ENCODE measurements at places on chromosomes 13 and 19.

DNA sequence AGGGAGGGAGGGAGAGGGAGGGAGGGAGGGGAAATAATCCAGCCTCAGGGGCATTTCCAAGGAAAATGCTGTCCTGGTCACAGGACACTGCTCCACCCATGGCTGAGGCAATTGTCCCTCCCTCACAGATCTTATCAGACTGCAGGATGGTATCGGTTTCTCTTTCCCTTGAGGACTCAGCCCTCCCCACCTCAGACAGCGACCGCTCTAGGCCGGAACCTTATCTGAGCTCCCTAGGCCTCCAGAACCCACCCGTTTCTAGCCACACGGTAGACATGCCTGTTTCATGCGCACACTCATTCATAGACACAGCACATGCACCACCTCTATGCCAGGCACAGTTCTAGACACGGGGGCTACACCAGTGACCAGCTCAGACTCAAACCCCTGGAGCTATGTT lies 10.0 kb upstream of the IZUMO2 start:
- no peak for DNase-seq

DNA sequence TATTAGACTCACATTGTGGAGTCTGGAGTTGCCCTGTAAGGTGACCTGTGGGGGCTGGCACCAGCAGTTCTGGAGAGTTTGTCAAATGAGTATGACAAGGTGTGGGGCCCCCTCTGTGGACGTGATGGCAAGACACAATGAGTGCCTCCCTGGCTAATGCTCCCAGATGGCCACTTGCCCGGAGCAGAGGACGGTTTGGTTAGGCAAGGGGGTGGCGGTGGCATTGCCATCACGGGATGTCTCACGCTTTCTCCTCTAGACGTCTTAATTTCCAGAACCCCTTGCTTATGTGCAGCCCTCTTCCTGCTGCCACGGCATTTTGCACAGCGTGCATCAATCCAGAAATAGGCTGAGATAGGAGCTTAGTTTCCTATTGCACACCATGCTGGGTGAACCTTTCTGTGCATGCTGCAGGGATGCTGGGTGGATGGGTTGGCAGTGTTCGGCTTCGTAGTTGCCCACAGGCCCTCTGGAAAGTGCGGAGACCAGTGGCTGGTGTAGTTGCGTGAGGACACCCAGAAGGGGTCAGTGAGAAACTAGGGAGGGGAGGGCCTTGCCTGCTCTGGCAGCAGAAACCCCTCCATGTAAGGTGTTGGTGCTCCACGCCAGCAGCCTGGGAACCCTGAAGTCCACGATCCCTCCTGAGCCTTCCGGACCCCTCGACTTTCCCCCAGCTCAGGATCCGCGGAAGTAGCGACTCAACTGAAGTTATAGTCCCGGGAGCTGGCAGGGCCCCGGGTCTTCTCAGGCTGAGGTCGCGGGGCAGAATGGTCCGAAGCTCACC lies 18.1 kb upstream of the LRP3 start:
- no peak for DNase-seq

DNA sequence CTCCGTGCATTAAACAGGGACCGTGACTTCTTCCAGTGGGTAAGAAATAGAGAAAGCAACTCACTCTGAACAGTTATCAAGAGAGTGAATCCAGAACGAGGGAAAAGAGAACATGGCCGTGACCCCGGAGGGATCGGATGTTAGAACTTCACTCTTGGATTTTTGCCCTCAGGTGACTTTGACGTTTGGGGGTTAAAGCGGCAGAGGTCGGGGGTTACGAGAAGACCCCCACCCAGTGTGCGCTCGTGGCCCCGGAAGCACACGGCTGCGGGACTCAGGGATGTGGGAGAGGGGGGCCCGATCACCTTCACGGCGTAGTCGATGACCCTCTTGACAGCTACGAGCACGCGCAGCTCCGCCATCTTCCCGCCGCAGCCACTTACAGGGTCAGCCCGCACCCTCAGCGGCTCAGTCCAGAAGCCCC lies at the start of gene ETFB:
Gene ETFB (minus strand): TSS at position 424 of the 424 bp plus-strand sequence. CDS start 62 bp downstream, at position 362.
- no peak for DNase-seq

GRCh38 chr13:23531446-23531845 lies 38.8 kb upstream of the TNFRSF19 start:
- DNase-seq = no peak

- no peak for DNase-seq
Observed at GRCh38 chr13:102401265-102401664, 583 bp downstream of the FGF14 start.

- DNase-seq = no peak
Observed at GRCh38 chr13:33640832-33641231, 177.1 kb upstream of the RFC3 start.

- peak; percentile 49 for DNase-seq
Observed at GRCh38 chr19:30666301-30666803, 294.2 kb downstream of the ZNF536 start.

DNA sequence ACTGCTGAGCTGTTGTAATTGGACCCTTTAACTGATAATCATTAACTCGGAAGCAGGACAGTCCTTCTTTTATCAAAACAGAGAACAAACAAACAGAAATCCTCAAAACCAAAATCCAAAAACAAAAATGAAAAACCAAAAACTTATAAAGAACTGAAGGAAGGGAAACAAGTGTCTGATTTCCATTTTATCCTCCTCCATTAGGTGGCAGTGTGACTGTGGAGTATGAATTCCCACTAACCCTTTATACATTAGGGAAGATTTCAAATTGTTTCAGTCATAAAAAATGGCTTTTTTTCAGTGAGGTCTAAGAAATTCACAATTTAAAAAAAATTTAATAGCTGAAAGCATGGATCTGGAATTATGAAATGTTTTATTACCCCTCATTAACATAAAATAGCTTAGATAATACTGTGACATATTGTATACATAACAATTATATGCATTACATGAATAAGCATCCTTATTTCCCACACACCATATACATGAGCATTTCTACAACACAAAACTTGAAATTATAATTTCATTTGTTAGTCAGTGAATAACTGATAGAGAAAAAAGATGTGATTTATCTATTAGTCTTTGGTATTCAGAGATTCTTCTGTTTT lies 1074.3 kb upstream of the PCDH9 start:
- no peak for DNase-seq

- no peak for DNase-seq
Observed at GRCh38 chr19:28444362-28444761, 768.6 kb downstream of the UQCRFS1 start.

DNA sequence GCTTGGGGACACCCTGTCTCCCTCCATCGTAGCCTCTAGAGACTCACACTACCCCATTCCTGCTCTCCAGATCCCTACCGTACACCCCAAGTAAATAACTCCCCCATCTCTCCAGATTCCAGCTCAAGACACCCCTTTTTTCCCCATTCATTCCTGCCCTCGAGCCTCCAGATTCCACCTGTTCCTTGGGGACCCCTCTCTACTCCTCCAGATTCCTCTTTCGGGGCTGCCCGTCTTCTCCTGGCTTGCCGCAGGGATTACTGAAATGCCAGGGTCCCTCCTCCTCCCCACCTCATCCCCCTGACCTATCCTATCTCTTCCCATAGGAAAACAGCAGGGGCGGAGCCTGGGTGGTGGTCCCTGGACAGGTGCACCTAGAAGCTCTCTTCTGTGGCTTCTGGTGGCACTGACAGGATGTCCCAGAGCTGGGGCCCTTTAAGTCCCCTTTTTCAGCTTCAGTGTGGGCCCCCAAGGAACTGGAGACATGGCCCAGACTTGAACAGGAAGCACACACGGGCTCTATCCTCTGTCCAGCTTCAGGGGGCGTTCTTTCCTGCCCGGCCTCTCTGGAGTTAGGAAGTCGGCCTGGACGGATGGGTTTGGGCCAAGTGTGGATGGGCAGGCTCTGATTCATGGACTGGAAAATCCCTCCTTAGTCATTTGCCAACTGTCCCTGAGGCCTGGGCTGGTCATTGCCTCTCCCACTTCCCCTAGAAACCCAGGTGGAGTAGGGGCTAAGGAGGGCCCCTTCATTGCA lies 1.2 kb downstream of the ZSWIM4 start:
- DNase-seq = peak; percentile 90

DNA sequence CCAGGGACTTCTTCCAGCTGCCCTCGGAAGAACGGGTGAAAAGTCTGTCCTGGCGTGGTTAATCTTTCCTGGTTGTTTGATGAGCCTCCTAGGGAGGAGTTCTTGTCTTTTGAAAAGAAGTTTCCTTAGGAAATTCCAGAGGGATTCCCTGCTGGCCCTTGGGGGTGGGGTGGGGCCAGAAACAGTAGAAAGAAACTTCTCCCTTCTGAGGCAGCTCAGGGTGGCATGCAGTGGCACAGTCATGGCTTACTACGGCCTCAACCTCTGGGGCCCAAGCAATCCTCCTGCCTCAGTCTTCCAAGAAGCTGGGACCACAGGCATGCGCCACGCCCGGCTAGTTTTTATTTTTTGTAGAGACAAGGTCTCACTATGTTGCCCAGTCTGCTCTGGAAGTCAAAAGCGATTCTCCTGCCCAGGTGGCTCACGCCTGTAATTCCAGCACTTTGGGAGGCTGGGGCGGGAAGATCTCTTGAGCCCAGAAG lies 1.5 kb downstream of the ZNF101 start:
- no peak for DNase-seq

DNA sequence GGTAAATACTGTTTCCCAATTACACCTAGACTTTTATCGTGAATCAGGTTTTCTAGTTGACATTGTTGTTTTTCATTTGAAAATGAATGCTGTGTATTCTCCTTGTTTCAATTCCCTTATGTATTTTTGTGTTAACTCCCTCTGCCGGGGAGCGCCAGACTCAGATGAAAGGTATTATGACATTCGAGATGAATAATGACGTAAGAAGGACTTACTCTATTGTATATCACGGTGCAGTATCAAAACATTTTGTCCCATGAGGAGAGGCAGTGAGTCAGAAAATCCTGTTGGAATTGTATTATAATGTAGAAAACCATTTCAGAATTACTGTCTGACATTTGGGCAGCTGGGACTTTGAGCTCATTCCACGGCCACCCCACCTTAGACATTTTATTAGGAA lies 61.6 kb downstream of the LRCH1 start:
- DNase-seq = no peak

- peak; percentile 80 for DNase-seq
Observed at GRCh38 chr13:41060724-41061074, 610 bp upstream of the WBP4 start.

DNA sequence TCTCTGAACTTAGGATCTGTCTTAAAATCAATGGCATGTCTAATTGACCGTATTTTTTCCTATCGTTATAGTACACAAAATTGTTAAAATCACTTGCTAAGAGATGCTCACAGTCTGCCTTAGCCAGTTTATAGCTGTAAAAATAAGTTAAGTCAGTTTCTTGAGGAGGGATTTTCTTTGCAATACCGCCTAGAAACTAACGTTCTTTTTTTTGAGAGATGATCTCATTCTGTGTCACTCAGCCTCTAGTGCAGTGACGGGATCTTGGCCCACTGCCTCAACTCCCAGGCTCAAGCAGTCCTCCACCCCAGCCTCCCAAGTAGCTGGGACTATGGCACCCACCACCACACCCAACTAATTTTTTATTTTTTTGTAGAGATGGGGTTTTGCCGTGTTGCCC lies 4.4 kb downstream of the CKAP2 start:
- DNase-seq = no peak

DNA sequence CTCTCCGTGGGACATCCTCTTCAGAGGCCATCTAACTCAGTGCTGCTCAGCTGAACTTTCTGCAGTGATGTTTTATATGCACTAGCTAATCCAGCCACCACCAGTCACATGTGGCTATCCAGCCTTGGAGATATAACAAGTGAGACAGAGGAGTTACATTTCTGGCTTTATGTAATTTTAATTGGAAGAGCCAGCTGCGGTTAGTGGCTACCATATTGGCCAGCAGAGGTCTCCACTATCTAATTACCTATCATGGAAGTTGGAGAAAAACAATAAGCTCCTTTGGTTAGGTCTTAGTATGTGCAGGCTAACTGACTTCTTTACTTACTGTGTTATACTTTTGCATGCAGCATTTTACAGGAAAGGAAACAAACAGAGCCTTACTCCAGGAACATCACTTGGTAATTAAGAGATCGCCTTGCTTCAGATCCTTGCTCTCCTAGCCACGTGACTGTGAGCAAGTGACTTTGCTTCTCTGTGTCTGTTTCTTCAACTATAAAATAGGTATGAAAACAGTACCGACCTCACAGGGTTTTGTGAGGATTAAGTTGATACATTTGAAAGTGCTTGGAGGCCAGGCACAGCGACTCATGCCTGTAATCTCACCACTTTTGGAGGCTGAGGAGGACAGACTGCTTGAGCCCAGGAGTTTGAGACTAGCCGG lies 1.6 kb upstream of the KLK10 start:
- no peak for DNase-seq

DNA sequence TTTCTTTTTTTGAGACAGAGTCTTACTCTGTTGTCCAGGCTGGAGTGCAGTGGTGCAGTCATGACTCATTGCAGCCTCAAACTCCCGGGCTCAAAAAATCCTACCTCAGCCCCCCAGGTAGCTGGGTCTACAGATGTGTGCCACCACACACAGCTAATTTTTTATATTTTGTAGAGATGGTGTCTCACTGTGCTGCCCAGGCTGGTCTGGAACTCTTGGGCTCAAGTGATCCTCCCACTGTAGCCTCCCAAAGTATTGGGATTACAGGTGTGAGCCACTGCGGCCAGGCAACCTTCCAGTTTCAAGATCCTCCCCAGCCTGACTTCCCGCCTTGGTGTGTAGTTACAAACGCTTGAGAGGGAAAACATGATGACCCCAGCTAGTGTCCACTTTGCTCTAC lies 22.2 kb downstream of the CNFN start:
- no peak for DNase-seq

GRCh38 chr13:113952983-113953520 lies 20.8 kb downstream of the C13orf46 start:
- no peak for DNase-seq

DNA sequence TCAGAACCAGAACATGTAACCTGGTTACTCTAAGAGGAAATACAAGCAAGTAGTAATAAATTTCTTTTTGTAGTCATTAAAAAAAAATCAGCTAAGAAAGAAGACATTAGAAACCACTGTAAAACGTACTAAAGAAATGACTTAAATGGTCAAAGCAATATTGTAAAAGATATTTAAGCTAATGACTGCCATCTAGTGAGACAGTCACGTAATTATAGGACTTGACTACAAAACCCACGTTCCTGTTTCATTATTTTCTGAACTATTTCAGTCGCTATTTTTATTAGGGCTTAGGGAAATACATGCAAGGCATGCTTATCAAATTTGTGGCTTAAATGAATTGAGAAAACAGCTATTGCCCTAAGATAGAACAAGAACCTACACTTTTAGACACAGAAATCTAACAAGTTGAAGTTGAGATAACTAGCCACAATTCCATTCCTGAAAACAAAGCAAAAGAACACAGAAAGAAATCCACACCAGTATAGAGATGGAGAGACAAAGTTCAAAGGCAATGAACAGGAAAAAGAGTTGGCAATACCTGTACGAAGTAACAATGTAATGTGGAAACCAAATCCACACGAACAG lies 17.9 kb downstream of the ALG5 start:
- DNase-seq = no peak

GRCh38 chr19:48724796-48725753 lies 5.5 kb upstream of the MAMSTR start:
- peak; percentile 92 for DNase-seq

GRCh38 chr19:15379999-15380647 lies 536 bp upstream of the AKAP8 start:
- DNase-seq = no peak

- no peak for DNase-seq
Observed at GRCh38 chr19:6828698-6829633, 56.5 kb downstream of the VAV1 start.

GRCh38 chr19:9857076-9857721 lies 22.1 kb downstream of the PIN1 start:
- DNase-seq = no peak

GRCh38 chr19:18480006-18480691 lies 41.7 kb downstream of the ELL start:
- peak; percentile 94 for DNase-seq

- DNase-seq = peak; percentile 21
Observed at GRCh38 chr13:112705286-112705685, 15.4 kb downstream of the ATP11A start.
